ENCODE measurements at places on chromosomes 3 and 15.

GRCh38 chr15:92226020-92226612 lies 167.6 kb upstream of the ST8SIA2 start:
- DNase-seq: peak; percentile 7

GRCh38 chr15:62059108-62059815 lies 985 bp downstream of the VPS13C start:
- DNase-seq: no peak

DNA sequence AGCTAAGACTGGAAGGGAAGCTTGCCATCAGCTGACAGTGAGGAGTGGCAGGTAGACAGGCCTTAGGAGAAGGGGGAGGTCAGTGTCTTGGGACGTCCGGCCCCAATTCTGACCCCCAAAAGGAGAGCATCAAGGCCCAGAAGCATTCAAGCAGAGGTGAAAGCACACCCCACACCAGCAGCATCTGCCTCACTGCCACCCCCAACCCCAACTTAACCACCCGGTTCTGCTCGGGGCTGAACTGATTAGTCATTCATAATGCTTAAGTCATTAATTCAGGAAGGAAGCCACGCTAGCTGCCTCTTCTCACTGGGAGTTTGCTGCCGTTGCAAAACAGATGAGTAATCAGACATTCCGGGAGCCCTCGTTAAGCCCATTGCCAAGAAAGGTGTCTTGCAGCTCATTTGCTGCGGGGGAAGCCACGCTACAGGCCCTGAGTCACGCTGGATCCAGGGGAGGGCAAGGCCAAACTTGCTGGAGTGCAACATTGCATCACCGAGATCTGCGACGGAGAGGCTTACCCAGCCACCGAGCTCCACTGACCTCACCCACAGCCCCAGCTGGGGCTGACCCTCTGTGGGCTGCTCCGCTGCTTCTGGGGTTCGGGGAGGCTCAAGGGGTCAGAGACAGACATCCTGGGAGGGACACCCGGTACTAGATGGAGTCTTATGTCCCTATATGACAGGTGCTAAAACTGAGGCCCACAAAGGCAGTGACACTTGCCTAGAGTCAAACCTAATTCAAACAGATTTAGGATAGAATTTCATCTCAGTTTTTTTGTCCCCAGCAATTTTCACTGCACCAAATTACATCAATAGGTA lies 46.4 kb upstream of the HES1 start:
- peak; percentile 100 for DNase-seq

DNA sequence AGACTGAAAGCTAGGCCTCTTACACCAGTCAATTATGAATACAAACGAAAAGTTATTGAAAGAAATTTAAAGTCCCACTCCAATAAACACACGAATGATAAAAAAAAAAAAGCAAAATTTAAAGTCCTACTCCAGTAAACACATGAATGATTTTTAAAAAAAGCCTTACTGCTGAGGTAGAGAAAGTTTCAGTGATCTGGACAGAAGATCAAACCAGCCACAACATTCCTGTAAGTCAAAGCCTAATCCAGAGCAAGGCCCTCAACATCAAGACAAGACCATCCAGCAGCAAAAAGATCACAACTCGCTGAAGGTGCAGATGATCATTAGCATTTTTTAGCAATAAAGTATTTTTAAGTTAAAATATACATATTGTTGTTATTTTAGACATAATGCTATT lies 95.6 kb upstream of the LIPC start:
- DNase-seq: no peak

DNA sequence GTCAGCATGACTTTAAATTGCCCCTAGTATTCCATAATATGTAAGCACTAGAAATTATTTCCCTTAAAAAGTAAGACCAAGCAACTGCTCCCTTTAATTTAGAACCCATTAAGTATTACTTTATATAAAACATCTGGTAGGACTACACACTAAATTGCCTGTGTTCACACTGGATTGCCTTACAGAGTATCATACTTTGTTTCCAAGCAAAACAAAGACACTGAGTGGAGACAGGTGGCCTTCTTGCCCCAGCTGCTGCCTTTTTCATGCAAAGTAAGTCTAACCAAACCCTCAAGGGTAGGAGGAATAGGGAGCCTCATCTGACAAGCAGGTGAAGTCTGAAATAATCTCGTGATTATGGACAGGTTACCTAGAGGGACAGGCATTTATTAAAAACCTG lies 87.3 kb downstream of the PEX5L start:
- DNase-seq: no peak

DNA sequence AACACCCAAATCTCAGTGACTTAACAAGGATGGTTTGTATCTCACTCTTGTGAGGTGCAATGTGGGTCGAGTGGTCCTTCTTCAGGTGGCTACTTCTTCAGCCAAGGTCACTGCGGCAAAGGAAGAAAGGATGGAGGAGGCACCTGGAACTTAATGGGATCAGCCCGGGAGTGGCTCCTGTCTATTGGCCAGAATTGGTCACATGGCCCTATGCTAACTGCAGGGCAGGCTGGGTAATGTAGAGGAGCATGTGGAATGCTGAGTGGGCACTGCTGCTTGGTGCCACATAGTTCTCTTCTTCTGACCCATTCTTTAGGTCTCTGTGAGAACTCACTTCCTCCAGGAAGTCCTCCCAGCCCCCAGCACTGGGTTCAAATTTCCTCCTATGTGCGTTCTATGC lies 20.3 kb upstream of the FAM3D start:
- no peak for DNase-seq

DNA sequence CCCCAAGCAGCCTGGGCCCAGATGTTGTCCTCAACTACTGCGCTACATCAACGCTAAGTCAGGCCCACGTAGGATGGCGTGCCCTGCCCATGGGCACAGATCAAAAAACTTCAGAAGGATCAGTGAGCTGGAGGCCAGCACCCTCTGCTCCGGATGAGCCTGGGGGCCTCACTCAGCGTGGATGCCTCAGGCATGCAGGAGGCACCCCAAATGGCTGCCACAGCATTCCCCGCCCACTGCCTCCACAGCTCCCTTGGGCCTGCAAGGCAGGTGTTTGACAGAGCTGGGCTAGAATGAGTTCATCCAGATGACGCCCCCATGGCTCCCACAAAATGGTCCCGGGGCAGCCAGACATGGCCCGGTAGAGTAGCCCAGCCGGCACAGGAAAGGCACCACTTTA lies 7.1 kb downstream of the ATP2B2 start:
- no peak for DNase-seq

DNA sequence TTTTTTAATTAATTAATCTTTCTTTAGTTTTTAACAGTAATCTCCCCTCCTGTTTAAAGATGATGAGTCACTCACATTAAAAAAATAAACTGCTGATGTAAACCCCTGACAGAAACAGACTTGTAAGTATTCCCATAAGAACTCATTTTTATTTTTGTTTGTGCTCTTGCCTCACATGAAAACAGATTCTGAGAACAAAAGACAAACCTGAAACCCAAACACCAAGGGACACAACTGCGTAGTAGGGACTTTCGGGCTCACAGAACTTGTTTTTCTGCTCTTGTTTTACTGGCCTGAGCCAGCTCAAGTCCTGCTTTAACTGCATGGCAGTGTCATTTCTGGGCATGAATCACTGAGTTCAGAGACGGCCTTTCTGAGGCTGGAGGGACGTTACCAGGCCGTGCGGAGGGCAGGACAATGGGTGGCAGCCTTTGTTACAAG lies 600.8 kb downstream of the FOXP1 start:
- no peak for DNase-seq

DNA sequence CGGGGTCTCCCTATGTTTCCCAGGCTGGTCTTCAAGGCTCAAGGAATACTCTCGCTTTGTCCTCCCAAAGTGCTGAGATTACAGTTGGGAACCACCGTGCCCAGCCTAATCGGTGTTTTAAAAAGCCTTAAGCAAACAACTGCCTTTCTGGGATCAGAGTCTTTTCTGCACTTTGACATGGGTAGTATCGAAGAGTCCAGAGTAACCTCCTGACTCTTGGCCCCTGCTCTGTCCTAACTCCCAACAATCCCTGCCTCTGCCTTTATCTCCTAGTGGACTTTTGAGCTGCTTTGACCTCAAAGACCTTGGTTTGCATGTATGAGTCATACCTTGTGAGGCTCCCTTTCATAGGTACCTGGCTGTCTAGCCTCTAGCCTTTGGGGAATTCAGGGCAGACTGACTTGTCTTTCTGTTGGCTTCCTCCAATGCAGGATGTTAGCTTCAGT lies 21.0 kb upstream of the HACD2 start:
- no peak for DNase-seq

- DNase-seq: no peak
These were observed 27.2 kb downstream of the AQR start for GRCh38 chr15:34942363-34942762.
